ENCODE measurements at places on chromosomes 5 and 9.

DNA sequence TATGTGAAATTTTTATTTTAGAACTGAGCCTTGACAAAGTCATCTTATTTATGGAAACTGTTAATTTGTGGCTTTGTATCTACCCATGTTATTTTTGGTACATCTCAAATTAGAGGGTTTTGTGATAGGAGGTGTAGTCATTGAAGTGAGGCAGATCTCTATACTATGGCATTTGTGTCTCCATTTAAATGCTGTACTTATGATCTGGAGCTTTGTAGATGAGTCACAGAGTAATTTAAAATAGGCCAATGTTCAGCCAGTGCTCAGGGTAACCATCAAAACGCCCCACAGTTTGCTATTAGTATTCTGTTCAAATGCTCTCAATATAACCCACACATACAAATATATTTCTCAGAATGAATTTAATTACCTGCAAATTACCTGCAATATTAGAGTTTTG lies 351.5 kb upstream of the KLF9 start:
- DNase-seq: no peak

DNA sequence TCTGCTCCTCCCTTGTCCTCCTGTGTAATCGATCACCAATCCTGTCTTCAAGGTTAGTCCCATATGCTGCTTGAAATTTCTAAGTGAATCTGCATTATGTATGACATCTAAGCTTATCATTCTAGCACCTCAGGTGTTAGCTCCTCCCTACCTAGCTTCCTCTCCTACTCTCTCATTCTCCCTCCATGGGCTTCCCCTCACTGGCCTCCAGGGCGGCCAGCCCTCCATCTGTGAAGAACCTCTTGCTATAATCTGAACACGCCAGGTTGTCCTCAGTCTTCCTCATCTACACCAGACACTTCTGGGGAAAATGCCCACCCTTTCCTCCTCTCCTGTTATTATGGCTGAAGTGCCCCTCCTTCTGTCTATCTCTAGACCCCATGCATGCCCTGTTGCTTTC lies 599.3 kb upstream of the KLF4 start:
- DNase-seq: no peak

DNA sequence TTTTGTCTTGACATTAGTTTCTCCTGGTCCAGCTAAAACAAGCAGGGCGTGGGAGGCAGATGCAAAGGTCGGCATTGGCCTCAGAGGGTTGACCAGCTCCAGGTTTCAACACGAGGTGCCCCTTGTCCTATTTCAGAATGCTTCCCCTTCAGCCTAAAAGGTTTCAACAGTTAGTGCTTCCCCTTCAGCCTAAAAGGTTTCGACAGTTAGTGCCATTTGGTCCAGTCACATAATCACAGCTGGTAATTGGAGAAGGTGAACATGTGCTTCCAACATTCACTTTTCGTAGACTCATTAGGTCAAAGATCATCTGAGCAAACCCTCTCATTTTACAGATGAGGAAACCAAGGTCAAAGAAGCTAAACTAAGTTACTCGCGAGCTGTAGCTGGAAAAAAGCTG lies 270.3 kb upstream of the MAP3K1 start:
- no peak for DNase-seq

DNA sequence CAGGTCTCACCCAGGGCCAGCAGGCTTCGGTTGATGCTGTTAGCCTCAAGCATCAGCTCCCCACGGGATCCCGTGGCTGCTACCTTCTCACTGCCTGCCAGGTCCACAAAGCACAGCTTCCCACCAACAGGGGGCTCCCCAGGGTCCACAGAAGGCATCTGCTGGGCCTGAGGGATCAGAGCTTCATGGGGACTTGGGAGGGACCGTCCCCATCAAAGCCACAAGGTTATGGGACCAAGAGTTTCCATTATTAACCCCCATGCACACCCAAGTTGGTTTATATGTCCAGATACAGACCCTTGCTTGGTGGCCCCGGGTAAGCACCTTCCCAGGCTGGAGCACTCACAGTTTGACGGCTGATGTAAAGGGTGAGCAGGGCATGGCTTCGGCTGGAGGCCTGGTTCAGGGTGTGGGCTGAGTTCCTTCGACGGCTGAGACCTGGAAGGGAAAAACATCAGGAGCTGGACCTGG lies 3.0 kb downstream of the KIF12 start:
- DNase-seq: no peak

DNA sequence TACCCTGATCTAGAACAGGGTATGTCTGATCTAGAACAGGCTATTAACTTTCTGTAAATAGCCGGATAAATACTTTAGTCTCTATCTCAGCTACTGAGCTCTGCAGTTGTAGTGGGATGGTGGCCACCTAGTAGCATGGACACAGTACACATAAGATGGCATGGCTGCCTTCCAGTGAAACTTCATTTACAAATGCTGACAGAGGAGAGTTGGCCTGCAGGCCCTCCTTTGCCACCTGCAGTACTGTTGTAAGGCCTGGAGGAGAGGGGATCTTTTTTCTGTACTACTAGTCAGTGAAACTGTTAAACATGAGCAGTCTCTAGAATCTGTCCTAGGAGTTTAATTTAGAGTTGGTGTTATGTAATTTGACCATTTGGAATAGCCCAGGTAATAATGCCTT lies 86.0 kb downstream of the TRIO start:
- no peak for DNase-seq

GRCh38 chr5:115477581-115477980 lies 67.0 kb downstream of the FEM1C start:
- no peak for DNase-seq

DNA sequence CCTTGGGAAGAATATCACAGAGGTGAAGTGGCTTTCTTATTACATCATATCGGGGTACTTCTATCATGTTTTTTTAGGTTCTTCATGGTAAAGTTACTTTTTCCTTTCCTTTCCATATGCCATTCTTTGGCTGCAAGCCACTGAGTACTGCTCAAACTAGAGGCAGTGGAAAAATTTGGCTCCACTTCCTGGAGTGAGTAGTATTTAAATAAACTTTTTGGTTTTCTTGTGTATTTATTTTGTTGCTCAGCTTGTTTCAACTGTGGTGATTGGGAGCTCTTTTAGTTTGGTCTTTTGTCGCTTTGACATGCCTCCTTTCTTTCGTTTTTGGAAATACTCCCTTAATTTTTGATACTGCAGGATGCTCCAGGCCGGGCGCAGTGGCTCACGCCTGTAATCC lies 69.8 kb downstream of the WDR70 start:
- DNase-seq: no peak

DNA sequence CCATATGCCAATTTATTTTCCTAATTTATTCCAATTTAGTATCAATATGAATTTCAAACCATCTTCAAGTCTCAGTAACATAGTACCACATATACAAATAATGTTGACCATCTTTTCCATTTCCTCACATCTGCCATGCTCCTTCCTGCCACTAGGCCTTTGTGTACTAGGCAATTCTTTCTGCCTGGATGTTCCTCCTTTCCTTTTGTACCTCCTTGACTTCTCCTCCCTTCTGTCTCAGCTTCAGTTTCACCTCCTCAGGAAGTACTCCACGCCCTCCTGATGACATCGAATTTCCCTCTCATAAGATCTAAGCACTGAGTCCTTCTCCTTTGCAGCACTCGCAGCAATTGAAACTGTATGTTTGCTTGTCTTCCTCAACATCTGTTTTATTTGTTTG lies 53.9 kb downstream of the MEF2C start:
- DNase-seq: no peak

- no peak for DNase-seq
Measured at GRCh38 chr9:20508242-20508641, 114.1 kb downstream of the MLLT3 start.

GRCh38 chr5:106415541-106415940 lies 1255.2 kb downstream of the EFNA5 start:
- no peak for DNase-seq

DNA sequence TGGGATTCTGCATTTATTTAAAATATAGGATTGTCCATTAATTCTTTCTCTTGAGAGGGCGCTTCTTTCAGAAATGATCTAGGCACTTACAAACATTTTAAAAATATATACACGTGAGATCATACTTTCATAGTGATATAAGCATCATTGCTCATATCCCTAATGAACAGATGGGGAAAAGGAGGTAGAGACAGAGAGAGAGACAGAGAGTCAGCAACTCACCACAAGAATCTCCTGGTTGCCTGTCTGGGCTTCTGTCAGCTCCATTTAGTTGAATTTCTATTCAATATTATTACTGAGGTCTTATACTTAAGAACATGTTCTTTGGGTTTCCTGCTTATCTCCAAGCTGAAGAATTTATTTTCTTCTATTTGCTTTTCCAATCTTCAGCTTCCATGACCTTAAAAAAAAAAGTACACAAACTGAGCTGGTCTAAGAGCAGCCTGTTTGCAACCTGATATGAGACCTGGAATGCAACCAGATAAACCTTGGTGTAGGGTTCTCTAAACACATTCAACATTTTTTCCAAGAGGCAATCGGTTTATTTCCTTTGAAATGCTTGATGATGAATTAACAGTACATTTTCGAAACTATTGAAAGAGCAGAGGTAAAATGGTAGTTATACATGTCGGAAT lies 51.6 kb upstream of the LIFR start:
- no peak for DNase-seq

DNA sequence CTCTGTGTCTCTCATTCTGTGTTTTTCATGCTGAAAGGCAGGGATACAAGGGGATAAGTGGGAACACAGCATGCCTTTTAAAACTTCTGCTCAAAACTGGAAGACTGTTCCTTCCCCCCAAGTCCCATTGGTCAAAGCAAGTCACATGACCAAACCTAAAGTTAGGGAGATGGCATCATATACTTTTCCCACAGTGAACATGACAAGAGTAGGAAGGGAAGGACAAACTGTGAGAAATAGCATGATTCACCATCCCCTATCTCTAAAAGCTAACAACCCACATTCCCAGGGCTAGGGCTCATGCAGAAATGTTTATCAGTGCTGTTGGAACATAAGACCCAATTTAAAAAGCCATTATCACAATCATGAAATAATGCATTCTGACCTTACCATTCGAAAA lies 24.2 kb upstream of the SHISAL2B start:
- DNase-seq: no peak

- DNase-seq: no peak
Measured at GRCh38 chr5:125214080-125214479, 467.6 kb upstream of the ZNF608 start.

GRCh38 chr5:33854733-33855151 lies 37.0 kb downstream of the ADAMTS12 start:
- DNase-seq: no peak

DNA sequence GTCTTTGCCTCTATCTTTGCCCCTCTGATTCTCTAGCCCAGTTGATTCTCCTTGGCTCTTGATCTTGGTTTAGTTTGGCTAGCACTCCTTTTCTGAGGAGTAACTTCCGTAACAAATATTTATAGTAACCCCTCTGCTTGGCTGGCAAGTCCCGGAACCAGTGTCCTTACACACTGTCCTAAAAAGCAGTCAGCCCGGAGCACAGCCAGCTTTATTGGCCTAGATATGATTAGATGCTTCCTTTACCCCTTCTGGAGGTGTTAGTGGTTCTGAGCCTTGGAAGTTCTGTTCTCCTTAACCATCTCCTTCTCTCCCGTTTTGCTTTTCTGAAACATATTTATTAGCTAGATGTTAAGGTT lies 17.0 kb upstream of the MSMP start:
- DNase-seq: peak; percentile 54

GRCh38 chr9:76255781-76256455 lies 138.3 kb downstream of the RFK start:
- peak; percentile 44 for DNase-seq

- DNase-seq: no peak
Measured at GRCh38 chr9:133978899-133979272, 13.2 kb downstream of the VAV2 start.

DNA sequence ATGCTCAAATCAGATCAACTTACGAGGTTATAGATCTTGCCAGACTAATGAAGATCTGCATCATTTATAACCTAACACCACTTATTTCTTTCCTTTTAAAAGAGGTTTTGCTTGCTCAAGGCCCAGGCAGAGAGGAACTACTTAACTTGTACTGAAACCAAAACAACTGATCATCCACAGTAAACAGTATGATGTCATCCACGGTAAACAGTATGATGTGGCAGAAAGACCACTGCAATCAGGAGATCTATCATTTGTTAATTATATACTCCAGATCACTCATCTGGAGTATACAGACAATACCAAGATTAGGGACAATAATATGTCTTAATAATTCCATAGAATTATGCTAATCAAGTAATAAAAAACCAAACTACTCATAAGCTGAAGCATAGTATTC lies 116.8 kb downstream of the ADAMTS6 start:
- no peak for DNase-seq

- DNase-seq: peak; percentile 6
Measured at GRCh38 chr5:538801-539468, 14.7 kb upstream of the SLC9A3 start.

- DNase-seq: no peak
Measured at GRCh38 chr5:144815131-144815530, 644.5 kb downstream of the KCTD16 start.

GRCh38 chr9:132424857-132425674 lies 15.1 kb downstream of the CFAP77 start:
- no peak for DNase-seq

DNA sequence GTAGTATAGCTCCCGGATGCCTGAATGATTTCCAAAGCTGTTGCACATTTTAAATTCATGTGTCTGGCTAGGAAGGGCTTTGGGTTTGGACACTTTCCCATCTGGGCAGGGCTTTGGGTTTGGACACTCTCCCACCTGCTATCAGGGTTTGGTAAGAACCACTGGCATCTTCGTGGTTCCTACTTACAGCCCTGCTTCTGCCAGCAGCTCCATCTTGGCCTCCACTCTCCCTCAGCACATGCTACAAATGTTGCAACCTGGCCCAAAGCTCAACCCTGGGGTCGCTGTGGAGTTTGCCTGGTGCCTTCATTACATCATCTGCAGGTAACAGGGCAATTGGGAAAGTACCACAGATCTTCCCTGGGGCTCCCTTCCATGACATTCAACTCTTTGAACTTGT lies 3.5 kb downstream of the TMCO6 start:
- no peak for DNase-seq

GRCh38 chr5:124260921-124261515 lies 485.4 kb downstream of the ZNF608 start:
- DNase-seq: no peak

DNA sequence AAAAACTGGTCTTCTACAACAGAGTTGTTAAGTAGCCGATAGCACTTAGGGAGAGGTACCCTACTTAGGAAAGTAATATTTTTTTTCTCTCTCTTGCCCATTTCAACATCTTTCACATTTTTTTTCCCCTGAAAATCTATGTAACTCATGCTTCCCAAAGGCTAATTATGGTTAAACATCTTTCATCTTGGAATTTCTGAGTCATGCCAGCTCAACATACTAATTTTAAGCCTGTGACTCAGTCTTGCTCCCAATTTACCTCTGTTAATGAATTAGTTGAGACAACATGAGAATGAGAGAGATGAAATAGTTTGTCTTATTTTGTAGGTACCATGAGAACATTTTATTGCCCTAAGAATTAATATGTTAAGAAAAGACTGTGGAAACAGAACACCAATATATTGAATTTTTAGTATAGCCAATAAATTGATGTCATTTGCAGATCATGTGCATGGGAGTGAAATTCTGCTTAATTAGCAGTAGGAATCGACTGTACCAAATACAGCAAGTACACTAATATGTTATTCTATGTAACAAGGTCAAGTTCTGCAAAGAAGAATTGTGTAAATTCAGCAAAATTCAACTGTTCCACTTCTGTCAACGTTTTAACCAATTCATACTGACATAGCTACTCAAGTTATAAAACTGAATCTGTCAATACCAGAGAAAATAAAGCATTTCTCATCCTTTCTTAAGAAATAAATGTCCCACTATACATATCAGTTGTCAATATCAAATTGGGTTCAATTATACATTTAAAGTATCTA lies 550.0 kb downstream of the PTPRD start:
- DNase-seq: no peak

GRCh38 chr5:37247036-37247435 lies 2.1 kb downstream of the CPLANE1 start:
- no peak for DNase-seq

- DNase-seq: no peak
Measured at GRCh38 chr9:120723565-120723964, 9.3 kb upstream of the MEGF9 start.

Data from left ventricle myocardium inferior (tissue), 1 donor.